ENCODE measurements at places on chromosomes 11 and 22.

GRCh38 chr11:64624883-64625481 is 34.0 kb downstream of the SLC22A12 start:
- DNase-seq = no peak
- peaks cover 14% of the 10 kb centered on the region for H3K4me1 ChIP-seq
- no peaks in the 10 kb centered on the region for H3K27me3 ChIP-seq
- no peaks in the 10 kb centered on the region for H3K36me3 ChIP-seq
- H3K27ac ChIP-seq = no peak overlapping the region

- H3K4me1 ChIP-seq = peaks cover 17% of the 10 kb centered on the region
- DNase-seq = no peak
- no peaks in the 10 kb centered on the region for H3K27me3 ChIP-seq
- H3K36me3 ChIP-seq = peaks cover 22% of the 10 kb centered on the region
Observed at GRCh38 chr22:24028533-24028932, 17.4 kb downstream of the CABIN1 start.

DNA sequence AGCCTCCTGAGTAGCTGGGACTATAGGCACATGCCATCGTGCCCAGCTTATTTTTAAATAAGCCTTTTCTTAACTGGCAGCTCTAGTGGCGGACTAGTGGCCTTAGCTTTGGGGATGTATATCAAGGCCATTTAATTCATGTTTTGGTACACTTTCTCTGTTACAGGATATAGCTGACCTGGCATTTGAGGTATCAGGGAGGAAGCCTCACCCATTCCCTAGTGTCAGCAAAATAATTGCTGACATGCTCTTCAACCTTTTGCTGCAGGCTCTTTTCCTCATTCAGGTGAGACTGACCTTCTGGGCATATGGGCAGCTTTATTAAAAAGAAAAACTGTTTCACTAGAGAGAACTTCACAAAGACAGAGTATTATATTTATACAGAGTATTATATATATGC is 9.5 kb downstream of the EI24 start:
- no peaks in the 10 kb centered on the region for H3K4me1 ChIP-seq
- DNase-seq = no peak
- H3K27me3 ChIP-seq = no peaks in the 10 kb centered on the region
- H3K27ac ChIP-seq = no peak overlapping the region
- H3K36me3 ChIP-seq = peaks cover 80% of the 10 kb centered on the region
- no peak overlapping the region for H3K4me3 ChIP-seq

GRCh38 chr11:10892250-10892649 is 34.4 kb upstream of the ZBED5 start:
- no peak for DNase-seq
- no peaks in the 10 kb centered on the region for H3K27me3 ChIP-seq
- H3K27ac ChIP-seq = peak overlapping the region; percentile 24
- peaks cover 5% of the 10 kb centered on the region for H3K36me3 ChIP-seq
- no peak overlapping the region for H3K4me3 ChIP-seq

GRCh38 chr11:31480930-31481329 is 28.5 kb downstream of the IMMP1L start:
- DNase-seq = no peak
- no peaks in the 10 kb centered on the region for H3K4me1 ChIP-seq
- peaks cover 3% of the 10 kb centered on the region for H3K36me3 ChIP-seq
- H3K4me3 ChIP-seq = no peak overlapping the region
- H3K27ac ChIP-seq = no peak overlapping the region
- no peaks in the 10 kb centered on the region for H3K27me3 ChIP-seq

DNA sequence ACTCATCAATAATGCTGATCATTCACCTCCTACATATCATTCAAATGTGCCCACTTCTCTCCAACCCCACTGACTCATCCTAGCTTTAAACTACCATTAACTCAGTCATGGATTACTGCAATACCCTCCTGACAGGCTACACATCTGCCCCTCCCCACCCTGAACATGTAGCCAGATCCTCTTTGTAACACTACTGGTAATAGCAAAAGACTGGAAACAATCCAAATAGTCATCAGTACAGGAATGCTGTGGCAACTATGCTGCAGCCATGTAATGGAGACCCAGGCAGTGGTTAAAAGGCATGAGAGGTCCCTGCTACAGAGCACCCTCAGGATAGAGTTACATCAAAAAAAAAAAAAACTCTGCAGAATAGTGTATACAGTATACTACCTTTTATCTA is 16.6 kb downstream of the SLC43A3 start:
- H3K27me3 ChIP-seq = no peaks in the 10 kb centered on the region
- peaks cover 89% of the 10 kb centered on the region for H3K36me3 ChIP-seq
- H3K4me1 ChIP-seq = peaks cover 33% of the 10 kb centered on the region
- no peak for DNase-seq
- no peak overlapping the region for H3K27ac ChIP-seq

DNA sequence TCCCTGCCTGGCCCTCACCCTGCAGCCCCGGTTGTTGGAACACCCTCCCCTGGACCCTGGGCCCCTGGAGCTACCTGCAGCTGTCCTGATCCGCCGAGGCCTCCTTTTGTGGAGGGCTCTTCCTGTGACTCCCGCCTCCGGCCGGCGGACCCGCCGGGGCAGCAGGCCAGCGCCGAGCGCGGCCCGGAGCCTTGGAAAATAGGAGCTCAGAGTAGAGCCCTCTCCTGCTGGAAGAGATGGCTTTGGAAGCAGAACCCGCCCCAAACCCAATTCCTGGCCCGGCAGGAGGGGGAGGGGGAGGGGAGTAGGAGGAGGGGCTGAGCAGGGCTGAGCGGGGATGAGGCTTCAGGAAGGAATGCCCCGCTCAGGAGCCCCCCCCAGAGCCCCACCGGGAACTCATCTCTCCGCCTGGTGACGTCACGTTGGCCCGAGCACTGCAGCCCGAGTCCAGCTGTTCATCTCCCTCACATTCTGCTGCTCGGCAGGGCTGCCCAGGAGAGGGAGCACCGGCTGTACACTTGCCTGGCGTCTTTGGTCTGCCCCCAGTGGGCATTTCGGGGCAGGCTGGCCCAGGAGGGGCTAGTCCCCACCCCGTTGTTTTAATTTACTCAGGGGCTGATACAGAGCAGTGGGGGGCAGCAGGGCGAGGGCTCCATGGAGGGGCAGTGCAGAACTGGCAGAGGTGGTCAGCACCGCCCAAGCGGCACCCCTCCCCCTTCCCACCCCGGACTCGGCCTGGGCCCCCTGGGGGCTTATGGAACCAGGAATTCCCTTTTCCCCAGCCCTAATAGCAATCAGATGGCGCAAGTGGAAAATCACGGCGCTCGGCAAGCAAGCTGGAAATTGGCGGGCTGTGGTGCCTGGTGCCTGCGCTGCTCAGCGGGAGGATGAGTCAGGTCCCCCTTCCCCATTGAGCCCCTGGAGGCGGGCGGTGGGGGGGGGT is at the start of gene MRGPRF:
TSS of gene MRGPRF (minus strand) at position 238 of the 943 bp plus-strand sequence. CDS start 3,345 bp downstream, outside the sequence.
- H3K36me3 ChIP-seq = no peaks in the 10 kb centered on the region
- H3K4me1 ChIP-seq = peaks cover 5% of the 10 kb centered on the region
- H3K27me3 ChIP-seq = peaks cover 24% of the 10 kb centered on the region

DNA sequence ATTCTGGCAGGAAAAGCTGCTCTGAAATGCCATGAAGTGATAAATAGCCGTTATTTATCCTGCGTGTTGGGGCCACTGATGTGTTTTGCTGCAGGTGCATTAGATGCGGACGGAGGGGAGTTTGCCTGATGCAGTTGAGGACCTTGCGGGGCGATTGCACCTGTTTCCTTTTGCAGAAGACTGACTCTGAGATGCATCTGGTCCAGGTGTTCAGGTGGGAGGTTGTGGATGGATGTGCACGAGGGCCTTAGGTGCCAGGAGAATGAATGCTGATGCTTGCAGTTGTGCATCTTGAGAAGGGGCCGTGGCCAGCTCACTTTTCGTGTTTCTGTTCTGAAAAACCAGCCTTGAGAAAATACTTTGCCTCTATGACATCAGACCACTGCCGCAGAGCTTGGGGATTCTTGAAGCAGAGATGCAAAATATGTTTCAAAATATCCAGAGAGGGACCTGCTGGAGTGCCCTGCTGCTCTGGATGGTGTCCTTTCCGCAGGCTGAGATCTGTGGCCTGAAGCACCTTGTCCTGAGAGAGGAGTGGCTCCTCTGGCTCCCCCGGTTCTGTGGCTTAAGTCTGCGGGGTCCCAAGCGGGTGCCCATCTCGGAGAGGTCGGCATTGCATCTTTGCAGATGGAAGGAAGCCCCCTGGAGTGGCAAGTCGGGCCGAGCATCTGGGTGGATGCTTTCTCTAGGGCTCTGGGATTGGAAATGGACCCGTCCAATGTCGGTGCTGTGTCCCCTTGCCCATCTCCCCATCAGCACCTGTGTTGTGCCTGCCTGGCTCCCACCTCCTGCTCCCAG is 1031.1 kb downstream of the TBC1D22A start:
- no peak overlapping the region for H3K27ac ChIP-seq
- H3K4me1 ChIP-seq = no peaks in the 10 kb centered on the region
- H3K27me3 ChIP-seq = peaks cover 7% of the 10 kb centered on the region
- DNase-seq = no peak
- no peaks in the 10 kb centered on the region for H3K36me3 ChIP-seq

GRCh38 chr11:15585602-15586331 is 471.0 kb downstream of the INSC start:
- no peak for DNase-seq
- no peaks in the 10 kb centered on the region for H3K27me3 ChIP-seq
- H3K36me3 ChIP-seq = no peaks in the 10 kb centered on the region
- no peak overlapping the region for H3K4me3 ChIP-seq
- no peaks in the 10 kb centered on the region for H3K4me1 ChIP-seq

GRCh38 chr22:24753914-24754313 is 20.6 kb downstream of the PIWIL3 start:
- H3K4me1 ChIP-seq = no peaks in the 10 kb centered on the region
- no peak overlapping the region for H3K27ac ChIP-seq
- H3K36me3 ChIP-seq = no peaks in the 10 kb centered on the region
- no peak overlapping the region for H3K4me3 ChIP-seq

- no peak overlapping the region for H3K27ac ChIP-seq
- H3K4me1 ChIP-seq = no peaks in the 10 kb centered on the region
- H3K36me3 ChIP-seq = no peaks in the 10 kb centered on the region
- DNase-seq = no peak
Observed at GRCh38 chr22:19228179-19228578, 49.6 kb upstream of the SLC25A1 start.

- no peaks in the 10 kb centered on the region for H3K4me1 ChIP-seq
- H3K36me3 ChIP-seq = no peaks in the 10 kb centered on the region
- no peak overlapping the region for H3K4me3 ChIP-seq
- peaks cover 6% of the 10 kb centered on the region for H3K27me3 ChIP-seq
- no peak overlapping the region for H3K27ac ChIP-seq
Observed at GRCh38 chr22:35971456-35972119, 57.0 kb downstream of the RBFOX2 start.

- H3K4me1 ChIP-seq = peaks cover 82% of the 10 kb centered on the region
- H3K36me3 ChIP-seq = no peaks in the 10 kb centered on the region
- no peak overlapping the region for H3K27ac ChIP-seq
- DNase-seq = no peak
- H3K4me3 ChIP-seq = no peak overlapping the region
- no peaks in the 10 kb centered on the region for H3K27me3 ChIP-seq
Observed at GRCh38 chr22:18068381-18068988, 9.3 kb upstream of the PEX26 start.

GRCh38 chr11:57798905-57799559 is 37.4 kb downstream of the CTNND1 start:
- H3K36me3 ChIP-seq = peaks cover 54% of the 10 kb centered on the region
- H3K27me3 ChIP-seq = no peaks in the 10 kb centered on the region
- H3K4me3 ChIP-seq = no peak overlapping the region

DNA sequence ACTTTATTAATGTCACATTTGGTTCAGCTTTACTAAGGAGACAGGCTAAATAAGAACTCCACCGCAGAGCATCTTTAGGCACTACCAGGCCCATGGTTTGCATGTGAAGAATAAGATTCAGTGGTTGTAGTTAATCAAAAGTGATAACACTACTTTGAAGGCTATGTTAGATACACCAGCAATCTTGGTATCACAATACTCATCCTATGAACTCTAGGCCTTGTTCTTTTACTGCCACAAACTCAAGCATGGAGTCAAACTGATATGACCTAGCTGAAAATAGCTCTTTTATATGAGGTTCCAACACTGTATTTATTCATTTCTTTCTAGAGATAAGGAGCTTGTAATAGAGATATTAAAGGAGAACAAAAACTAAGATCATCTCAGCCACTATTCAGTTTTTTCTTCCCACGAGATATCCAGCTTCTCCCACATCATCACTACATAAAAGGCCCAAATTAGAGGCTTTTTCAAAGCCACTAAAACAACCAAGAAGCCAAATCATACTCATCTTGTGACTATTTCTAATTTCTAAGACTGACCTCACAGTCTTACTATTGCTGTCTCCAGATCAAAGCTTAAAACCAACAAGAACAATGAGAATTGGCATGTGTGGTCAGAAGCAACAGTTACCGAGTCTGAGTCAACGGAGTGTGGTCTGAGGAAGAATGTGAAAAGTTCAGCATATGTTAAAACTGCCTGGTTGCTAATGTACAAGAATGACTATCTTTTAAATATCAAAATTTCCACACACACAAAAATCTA is 25.1 kb upstream of the GUCY1A2 start:
- no peaks in the 10 kb centered on the region for H3K4me1 ChIP-seq
- H3K27ac ChIP-seq = no peak overlapping the region
- no peak for DNase-seq
- no peak overlapping the region for H3K4me3 ChIP-seq
- no peaks in the 10 kb centered on the region for H3K27me3 ChIP-seq

- DNase-seq = no peak
- H3K4me3 ChIP-seq = no peak overlapping the region
- peaks cover 2% of the 10 kb centered on the region for H3K27me3 ChIP-seq
- no peaks in the 10 kb centered on the region for H3K4me1 ChIP-seq
Observed at GRCh38 chr11:12909879-12910278, 99.2 kb upstream of the RASSF10 start.

GRCh38 chr11:76234416-76235232 is 28.3 kb upstream of the WNT11 start:
- peak overlapping the region; percentile 95 for H3K27ac ChIP-seq
- DNase-seq = peak; percentile 35
- H3K4me1 ChIP-seq = peaks cover 32% of the 10 kb centered on the region
- H3K4me3 ChIP-seq = peak overlapping the region; percentile 95
- H3K36me3 ChIP-seq = peaks cover 14% of the 10 kb centered on the region

DNA sequence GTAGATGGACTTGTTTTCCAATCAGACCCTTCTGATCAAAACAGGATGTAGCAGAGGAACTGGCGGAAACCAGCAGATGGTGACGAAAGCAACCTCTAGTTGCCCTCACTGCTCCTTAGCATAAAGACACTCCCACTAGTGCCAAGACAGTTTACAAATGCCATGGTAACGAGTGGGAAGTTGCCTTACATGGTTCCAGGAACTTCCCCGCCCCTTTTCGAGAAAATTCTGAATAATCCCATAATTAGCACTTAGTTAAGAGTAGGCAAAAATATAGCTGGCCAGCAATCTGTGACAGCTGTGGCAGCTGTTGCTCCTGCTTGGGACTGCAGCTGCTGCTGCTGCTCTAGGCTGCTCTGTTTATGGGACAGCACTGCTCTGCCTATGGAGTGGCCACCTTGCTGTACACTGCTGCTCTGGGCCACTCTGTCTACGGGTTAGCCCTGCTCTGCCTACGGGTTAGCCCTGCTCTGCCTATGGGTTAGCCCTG is 33.4 kb upstream of the SORL1 start:
- H3K27me3 ChIP-seq = no peaks in the 10 kb centered on the region
- peaks cover 61% of the 10 kb centered on the region for H3K4me1 ChIP-seq
- H3K27ac ChIP-seq = peak overlapping the region; percentile 62
- H3K36me3 ChIP-seq = no peaks in the 10 kb centered on the region

- peaks cover 48% of the 10 kb centered on the region for H3K27me3 ChIP-seq
- H3K27ac ChIP-seq = no peak overlapping the region
- no peaks in the 10 kb centered on the region for H3K36me3 ChIP-seq
- peaks cover 10% of the 10 kb centered on the region for H3K4me1 ChIP-seq
- H3K4me3 ChIP-seq = no peak overlapping the region
- DNase-seq = no peak
Observed at GRCh38 chr11:69983571-69983877, 94.6 kb upstream of the ANO1 start.
